ENCODE measurements at places on chromosomes 12 and 14. TPM values are rescaled to one million over a fixed set of nuclear protein-coding genes. Genes with fewer than 3 reads are reported as not detected.

- DNase-seq = no peak
Measured at GRCh38 chr14:90574188-90575131, 177.6 kb downstream of the CALM1 start.

- no peak for DNase-seq
Measured at GRCh38 chr14:100622708-100623485, 35.7 kb upstream of the BEGAIN start.

DNA sequence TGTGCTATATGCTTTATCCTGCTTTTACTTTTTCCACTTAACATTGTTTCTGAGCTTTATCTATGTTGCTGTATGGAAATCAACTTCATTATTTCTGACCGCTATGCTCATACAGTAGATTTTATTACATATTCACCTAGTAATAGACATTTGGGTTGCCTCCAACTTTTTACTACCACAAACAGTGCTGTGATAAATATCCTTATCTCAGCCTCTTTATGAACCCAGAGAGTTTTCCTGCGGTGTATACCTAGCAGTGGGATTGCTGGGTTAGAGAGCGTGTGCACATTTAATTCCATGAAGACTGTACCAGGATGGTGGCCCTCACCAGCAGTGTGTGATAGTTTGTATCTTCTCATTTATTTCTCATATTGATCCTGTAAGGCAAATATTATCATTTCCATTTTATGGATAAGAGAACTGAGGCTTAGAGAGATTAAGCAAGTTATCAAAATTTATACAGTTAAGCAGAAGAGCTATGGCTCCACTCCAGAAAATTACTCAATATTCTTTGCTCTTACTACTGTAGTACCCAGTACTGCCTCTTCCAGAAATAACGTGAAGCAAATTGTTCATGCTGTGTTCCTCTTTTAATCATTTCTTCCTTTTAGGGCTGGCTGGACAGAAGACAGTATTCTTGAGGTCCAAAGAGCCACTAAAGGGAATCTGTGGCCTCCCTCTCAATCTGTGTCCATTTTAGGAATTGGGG is 26.3 kb upstream of the CISTR start:
- no peak for DNase-seq

GRCh38 chr12:98999559-98999958 is 354.5 kb downstream of the APAF1 start:
- DNase-seq = no peak

GRCh38 chr14:79544698-79545070 is 666.6 kb downstream of the DIO2 start:
- DNase-seq = no peak

The CFAP251 gene
- 1.5 TPM for total RNA-seq

The PA2G4 gene
- total RNA-seq = 168 TPM

DNA sequence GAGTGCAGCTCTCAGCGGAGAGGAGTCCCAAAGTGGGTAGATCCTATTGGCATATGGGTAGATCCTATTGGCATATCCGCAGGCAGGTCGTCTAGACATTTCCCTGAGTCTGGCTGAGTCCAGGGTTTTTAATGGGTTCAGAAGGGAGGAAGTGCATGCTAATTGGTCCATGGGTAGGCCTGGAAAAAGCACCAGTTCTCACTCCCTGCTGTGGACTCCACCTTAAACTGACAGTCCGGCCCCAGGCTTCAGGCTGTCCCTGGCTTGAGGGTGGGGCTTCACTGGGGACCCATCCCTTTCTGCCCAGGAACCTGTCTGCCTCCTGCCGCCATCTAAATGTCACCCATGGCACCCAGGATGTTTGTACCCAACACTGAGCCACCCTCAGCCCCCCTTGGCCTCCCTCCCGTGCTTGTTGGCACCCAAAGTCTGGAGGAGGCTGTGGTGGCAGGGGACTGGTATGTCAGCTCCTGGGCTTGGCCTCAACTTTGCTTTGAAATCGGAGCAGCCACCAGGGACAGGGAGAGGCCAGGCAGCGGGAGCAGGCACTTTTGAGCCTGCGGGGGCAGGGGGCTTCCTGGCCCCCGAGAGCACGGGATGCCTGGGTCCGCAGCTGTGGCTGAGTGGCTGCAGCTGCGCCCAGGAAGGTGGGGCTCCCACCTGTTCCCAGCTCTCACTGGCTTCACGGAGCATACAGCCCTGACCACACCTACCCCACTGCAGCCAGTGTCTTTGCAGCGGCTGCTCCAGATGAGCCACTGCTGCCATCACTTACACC is 29.6 kb upstream of the YAF2 start:
- DNase-seq = no peak

GRCh38 chr12:94770791-94771190 is 120.4 kb upstream of the TMCC3 start:
- DNase-seq = no peak

DNA sequence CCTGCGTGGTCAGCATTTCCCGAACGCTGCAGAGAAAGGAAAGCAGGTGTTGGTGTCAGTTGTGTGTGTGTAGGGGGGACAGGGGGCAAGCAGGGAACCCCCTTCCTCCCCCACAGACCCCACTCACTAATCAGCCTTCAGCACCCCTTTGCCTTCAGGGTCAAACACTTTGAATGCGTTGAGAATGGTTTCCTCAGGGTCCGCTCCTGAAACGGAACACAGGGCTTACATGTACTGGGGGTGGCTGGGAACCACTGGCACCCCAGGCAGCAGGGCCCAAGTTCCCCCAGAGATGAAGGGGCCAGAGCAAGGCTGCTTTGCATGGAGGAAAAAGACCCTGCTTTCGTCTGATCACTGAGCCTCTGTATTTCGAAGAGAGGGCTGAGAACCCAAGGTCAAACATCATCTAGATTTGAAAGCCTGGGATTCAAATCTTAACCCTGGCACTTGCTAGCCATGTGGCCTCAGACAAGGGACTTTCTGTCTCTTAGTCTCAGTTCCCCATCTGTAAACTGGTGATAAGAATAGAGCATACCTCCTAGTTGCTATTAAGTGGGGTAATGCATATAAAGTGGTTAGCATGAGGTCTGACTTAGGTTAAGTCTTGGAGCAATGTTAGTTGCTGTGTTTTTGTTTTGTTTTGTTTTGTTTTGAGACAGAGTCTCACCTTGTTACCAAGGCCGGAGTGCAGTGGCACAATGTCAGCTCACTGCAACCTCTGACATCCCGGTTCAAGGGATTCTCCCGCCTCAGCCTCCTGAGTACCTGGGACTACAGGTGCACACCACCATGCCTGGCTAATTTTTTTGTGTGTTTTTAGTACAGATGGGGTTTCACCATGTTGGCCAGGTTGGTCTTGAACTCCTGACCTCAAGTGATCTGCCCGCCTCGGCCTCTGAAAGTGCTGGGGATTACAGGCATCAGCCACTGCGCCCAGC is 7.0 kb downstream of the MYL2 start:
- no peak for DNase-seq
